ENCODE measurements at places on chromosomes 5 and 9.

- DNase-seq: no peak
Observed at GRCh38 chr5:143338658-143339366, 64.7 kb downstream of the NR3C1 start.

DNA sequence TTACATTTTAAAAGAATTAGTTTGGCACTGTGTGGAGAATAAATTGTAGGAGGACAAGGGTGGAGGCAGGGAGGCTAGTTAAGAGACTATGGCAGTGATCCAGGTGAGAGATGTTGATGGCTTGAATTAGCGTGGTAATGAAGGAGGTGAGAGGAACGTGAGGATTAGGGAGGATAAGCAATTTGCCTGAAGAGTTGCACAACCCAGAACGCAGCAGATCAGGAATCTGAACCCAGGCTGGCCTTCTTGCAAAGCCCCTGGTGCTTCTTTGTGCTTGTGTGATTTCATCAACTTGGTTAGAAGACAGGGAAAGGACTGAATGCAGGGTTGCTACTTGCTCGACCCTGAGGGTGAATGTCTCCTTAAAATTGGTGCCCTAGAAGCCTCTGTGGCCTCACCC is 6.9 kb upstream of the SCAMP1 start:
- DNase-seq: no peak

GRCh38 chr5:6632324-6632887 is 438 bp downstream of the NSUN2 start:
- no peak for DNase-seq

DNA sequence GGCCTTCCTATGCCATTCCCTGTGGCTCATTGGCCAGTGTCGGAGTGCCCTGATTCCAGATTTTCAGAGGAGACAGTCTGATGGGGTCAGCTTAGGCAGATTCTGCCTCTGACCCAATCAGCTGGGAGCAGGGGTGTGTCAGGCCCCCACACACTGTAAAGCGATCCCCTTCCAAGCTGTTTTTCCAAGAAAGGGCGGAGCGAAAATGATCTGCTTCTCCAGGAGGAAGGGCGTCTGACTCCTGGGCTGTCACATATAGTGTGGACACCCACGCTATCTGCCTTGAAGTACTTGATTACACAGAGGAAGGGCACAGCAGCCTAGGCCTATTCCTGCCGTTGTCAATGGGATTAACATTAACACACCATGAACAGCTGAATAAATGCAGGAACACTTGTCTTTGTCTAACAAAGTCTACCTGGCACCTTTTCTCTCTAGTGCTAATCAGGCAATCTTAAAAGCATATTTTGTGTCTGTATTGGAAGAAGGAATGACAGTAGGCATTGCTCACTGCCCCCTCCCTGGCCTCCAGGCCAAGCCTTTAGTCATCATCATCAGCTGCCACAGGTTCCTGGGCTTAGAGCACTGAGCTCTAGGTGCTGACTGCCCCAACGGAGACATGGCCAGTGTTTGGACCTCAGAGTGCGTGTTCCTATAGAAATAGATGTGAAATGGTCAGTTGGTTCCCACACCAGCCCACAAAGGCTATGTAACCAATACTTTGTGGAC is 218.7 kb downstream of the MELK start:
- no peak for DNase-seq

DNA sequence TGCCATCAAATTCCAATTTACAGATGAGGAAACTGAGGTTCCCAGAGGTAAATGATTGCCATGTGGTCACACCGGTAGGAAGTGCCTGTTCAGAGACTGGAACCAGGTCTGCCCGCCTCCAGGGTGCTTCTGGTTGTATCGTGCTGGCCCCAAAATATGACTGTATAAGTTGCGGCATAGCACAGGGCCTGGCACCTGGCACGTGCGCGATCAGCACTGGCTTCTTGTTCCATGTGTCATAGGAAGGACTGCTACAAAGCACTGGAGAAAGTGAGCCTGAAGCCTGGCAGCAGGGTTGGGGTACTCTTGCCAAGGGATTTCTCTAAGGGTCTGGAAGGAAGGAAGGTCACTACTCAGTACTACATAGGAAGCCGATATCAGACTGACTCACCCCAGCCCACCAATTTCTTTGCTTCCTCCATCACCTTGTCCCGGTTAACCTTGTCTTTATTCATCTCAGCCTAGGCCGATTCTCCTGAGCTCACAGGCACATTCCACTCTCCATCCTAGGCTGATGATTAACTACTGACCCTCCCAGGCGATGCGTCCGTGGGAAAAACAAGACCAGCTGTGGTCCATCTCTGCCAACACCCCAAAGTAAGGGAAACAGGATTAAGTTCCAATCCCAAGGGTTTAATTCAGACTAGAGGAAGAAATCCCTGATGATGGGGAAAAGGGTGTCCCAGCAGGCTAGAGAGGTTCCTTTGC is 1.8 kb downstream of the HRH2 start:
- no peak for DNase-seq

GRCh38 chr9:117783828-117784227 is 79.6 kb downstream of the TLR4 start:
- peak; percentile 46 for DNase-seq

DNA sequence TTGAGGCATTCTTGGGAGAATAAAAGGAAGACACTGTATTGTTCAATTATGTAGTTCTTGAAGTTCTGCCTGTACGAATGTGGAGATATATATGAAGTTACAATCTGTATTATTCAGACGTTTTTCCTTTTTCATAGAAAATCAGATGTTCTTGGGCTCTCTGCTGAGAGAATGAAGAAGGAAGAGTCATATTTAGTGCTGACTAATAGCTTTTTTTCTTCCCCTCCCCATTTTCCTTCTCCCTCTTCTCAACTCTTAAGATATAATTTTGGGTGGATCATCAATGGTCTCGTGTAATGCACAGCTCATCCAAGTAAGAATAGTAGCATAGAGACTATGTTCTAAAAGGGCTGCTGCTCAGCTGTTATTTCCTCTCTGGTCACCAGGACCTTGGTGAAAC is 23.0 kb upstream of the FBXL7 start:
- DNase-seq: no peak

GRCh38 chr5:74862221-74862620 is 4.0 kb downstream of the FAM169A start:
- DNase-seq: no peak

- no peak for DNase-seq
Observed at GRCh38 chr9:136044207-136044970, 50.7 kb downstream of the NACC2 start.

- no peak for DNase-seq
Observed at GRCh38 chr5:175688352-175689146, 30.7 kb downstream of the HRH2 start.

GRCh38 chr9:89309166-89309565 is 1.8 kb upstream of the CKS2 start:
- no peak for DNase-seq

DNA sequence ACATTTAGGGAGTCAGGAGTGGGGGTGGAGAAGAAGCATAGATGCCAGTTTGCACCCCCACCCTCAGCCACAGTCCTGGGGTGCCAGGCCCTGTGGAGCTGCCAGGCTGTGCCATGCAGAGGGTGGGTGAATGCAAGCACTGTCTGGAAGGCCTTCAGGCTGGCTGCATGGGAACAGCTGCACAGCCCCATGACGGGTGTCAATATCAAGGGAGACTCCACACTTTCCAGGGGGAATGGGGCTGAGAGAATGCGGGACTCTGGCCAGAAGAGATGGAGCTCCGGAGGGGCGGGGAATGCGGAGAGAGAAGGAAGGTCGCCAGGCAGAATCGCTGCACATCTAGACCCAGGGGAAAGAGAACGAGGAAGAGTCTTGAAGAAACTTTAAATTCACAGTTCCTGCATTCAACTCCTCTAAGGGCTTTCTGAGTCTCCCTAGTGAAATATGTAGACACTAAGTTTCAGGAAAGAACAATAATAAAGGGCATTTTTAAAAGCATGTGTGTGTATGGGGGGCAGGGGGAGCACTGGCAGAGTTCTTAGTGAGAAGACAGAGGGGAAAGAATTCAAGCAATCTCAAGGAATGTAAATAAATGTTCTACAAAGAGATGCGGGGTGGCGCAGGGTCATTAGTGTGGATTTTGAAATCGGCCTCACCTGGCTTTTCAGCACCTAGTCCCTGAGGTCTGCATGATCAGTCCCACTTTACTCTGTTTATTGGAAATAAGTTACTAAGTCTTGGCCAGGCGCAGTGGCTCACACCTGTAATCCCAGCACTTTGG is 59.1 kb downstream of the BOD1 start:
- DNase-seq: no peak

- DNase-seq: no peak
Observed at GRCh38 chr9:69574057-69574456, 98.1 kb downstream of the APBA1 start.

- DNase-seq: no peak
Observed at GRCh38 chr9:113922160-113922559, 46.1 kb downstream of the ZNF618 start.

DNA sequence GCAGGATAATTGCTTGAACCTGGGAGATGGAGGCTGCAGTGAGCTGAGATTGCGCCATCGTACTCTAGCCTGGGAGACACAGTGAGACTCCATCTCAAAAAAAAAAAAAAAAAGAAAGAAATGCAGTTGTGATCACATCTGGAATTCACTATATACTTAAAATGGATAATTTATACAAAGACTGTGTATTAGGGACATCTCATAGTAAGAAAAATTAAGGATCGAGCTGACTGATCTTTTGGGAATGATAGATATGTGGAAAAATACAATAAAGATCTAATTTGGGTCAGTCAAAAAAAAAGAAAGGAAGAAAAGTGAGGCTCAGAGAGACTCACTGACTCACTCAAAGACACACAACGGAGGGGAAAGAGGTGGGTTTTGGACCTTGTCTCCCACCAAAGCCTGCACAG is 73.2 kb upstream of the STXBP1 start:
- no peak for DNase-seq

DNA sequence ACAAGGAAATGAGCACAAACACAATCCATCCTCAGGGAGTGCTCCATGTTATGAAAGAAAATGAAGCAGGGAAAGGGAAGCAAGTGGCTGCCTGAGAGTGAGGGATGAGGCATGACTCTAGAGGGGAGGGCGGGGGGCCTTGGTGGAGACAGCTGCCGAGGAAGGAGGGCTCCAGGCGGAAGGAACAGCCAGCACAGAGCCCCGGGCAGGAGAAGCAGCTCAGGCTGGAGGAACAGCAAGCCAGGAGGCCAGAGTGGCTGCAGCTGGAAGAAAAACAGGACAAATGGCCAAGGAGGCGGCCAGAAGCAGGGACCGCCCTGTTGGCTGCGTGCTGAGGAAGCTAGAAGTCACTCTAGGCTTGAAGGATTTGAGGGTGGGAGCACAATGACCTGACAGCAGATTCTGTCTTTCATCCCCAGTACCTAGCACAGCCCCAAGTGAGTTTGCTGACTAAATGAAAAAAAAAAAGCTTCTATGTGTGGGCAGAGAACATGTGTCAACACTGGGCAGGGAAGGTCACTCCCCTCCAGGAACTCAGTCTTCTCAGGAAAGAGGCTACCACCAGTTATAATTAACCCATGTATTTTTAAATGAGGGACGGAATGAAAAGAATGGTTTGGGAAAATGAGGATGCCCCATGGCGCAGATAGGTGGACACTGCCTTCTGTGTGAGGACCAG is 142.8 kb downstream of the DCP2 start:
- no peak for DNase-seq

- no peak for DNase-seq
Observed at GRCh38 chr5:109192027-109192426, 217.7 kb downstream of the PJA2 start.

- peak; percentile 40 for DNase-seq
Observed at GRCh38 chr5:154756868-154757813, 2.0 kb downstream of the LARP1 start.

- no peak for DNase-seq
Observed at GRCh38 chr9:28234133-28234893, 661.0 kb upstream of the C9orf72 start.

DNA sequence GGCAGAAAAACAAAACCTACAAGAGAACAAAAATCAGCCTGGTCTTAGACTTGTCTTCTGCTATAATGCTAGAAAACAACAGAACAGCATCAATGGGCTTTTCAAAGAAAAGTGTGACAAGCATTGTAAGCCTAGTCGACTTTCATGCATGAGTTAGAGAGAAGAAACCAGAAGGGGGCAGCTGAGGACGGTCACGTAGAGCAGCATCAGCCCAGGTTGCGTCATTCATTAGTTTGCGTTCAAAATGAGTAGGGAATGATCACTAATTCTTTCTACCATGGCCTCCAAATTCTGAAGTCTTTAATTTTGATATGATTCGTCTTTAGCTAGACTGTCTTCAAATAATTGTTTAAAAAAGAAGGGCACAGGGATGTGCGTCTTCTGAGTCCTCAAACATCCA is 4.7 kb upstream of the ISCA1 start:
- DNase-seq: no peak
